NCI-H1694 (cell line): ENCODE measurements at places on chromosomes 2 and 18.

DNA sequence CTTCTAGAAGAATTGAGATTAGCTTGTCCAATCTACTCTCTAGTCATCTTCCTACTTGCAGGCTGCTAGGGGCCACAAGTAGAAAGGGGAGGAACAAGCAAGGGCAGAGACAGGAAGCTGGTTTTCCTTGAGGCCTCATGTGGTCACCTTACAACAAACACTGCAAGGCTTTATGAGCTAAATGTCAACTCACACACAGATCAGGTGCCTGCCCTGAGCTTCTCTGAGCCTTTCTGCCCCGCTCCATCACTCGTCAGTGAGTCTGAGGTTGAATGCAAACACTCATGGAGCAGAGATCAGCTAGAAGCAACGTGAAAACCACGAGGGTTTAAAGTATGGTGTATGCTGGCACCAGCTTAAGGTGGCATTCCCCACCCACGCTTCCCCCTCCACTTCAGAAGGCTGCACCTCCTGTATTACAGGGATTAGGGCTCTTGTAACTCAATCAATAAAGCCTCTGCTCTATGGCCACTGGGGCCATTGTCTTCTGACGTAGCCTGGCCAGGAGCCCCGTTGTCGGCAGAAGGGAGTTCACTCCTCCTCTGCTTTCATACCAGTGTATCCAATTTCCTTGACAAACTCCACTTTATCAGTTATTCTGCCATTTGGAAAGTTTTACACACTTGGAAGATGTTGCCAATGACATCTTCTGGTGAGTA is 5.4 kb upstream of the CRYGC start:
- DNase-seq: no peak

- DNase-seq: no peak
These were observed 243.5 kb upstream of the TMEFF2 start for GRCh38 chr2:192438239-192438638.

GRCh38 chr2:184689638-184690037 is 91.3 kb downstream of the ZNF804A start:
- DNase-seq: no peak

DNA sequence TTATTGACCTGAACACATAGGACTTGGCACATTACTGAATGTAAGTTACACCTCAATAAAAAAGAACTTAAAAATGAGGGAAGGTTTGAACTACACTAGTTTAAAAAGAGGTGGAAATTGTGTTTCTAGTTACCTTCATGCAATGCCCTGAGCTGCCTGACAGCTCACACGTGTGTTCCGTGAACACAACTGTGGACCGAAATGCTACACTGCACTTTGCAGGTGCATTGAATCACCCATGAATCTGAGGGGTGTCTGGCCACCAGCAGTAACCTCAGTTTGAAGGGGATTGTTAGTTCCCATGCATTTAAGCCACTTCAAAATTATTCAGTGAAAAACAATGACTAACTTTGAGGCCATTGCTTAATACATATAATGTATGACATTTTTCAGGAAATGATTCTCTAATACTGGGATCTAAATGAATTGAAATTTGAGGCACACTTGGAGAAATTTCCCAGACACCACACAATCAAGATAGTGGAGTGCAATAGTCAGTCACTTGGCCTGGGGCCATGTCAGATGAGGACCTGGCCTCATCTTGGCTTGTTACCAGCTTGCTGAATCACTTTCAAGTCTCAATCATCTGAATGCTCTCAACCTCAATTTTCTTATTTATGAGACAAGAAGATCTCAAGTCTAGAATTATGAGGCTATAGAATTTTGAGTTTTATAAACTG is 59.3 kb downstream of the MYL12B start:
- DNase-seq: no peak

DNA sequence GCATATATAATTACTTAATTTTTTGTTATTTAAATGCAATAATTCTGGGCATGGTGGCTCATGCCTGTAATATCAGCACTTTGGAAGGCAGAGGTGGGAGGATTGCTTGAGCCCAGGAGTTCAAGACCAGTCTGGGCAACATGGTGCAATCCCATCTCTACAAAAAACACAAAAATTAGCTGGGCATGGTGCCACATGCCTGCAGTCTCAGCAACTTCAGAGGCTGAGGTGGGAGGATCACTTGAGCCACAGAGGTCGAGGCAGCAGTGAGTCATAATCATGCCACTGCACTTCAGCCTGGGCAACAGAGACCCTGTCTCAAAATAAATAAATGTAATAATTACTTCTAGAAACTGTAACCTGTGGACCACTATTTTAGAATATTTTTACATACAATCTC is 21.5 kb upstream of the TMEM87B start:
- no peak for DNase-seq

DNA sequence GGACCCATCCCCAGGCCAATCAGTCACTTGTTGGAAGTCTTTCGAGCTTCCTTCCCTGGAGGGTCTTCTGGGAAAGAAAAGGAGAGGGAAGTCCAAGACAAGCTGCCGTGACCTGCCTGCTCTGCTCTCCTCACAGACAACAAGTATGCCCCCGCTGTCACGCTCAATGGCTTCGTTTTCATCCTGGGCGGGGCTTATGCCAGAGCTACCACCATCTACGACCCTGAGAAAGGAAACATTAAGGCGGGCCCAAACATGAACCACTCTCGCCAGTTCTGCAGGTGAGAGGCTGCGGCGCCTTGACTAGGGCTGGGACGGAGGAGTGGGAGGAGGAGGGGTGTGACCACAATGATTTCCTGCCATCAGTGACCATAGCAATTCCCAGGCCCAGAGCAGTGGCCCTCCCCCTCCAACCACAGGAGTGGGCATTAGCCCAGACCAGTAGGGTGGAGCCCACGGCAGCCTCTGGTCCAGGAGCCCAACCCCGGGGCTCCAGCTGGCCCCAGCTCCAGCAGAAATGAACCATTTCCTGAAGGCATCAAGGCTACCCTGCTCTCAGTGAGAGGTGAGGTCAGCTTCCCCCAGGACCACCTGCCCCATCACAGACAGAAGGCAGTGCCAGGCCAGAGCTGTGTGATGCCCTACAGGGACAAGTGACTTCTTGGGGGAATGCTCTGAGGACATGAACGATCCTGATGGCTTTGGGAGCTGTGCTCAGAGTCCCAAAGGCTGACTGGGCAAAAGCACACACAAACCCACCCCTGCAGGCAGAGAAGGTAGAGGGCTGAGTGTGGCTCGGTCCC is 223.1 kb downstream of the ATAD2B start:
- no peak for DNase-seq

DNA sequence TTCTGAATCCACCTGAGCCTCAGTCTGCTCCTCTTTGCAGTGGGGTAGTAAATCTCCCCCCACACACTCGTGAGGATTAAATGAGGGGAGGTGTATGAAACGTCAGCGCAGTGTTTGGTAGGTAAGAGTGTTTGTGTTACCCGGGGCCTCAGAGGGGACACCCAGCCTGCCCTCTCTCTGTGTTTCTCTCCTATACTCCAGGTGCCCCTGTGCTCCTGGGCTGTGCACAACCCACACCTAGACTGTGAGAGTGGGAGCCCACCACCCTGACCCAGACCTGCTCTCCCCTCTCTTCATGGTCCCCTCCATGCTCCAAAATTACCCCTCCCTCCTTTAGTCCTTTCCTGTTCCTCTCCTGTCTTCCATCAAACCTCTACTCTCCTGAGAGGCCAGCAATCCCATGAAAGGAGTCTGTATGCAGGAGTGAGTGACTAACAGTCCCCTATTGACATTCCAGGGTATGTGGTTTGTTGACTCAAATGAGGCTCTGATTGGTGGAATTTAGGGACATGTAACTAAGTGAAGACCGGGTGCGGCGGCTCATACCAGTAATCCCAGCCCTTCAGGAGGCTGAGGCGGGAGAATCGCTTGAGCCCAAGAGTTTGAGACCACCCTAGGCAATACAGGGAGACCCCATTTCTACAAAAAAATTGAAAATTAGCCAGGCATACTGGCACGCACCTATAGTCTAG is 10.4 kb downstream of the CIB4 start:
- DNase-seq: no peak

- DNase-seq: no peak
These were observed 17.7 kb upstream of the GALNT3 start for GRCh38 chr2:165811592-165812370.

GRCh38 chr18:75161256-75162028 is 47.5 kb downstream of the PTGR3 start:
- DNase-seq: no peak

- DNase-seq: no peak
These were observed 939.5 kb upstream of the FANCL start for GRCh38 chr2:59180621-59181020.

GRCh38 chr2:1972422-1972821 is 228.1 kb upstream of the PXDN start:
- peak; percentile 100 for DNase-seq

GRCh38 chr2:234571620-234572407 is 74.9 kb upstream of the ARL4C start:
- DNase-seq: no peak

DNA sequence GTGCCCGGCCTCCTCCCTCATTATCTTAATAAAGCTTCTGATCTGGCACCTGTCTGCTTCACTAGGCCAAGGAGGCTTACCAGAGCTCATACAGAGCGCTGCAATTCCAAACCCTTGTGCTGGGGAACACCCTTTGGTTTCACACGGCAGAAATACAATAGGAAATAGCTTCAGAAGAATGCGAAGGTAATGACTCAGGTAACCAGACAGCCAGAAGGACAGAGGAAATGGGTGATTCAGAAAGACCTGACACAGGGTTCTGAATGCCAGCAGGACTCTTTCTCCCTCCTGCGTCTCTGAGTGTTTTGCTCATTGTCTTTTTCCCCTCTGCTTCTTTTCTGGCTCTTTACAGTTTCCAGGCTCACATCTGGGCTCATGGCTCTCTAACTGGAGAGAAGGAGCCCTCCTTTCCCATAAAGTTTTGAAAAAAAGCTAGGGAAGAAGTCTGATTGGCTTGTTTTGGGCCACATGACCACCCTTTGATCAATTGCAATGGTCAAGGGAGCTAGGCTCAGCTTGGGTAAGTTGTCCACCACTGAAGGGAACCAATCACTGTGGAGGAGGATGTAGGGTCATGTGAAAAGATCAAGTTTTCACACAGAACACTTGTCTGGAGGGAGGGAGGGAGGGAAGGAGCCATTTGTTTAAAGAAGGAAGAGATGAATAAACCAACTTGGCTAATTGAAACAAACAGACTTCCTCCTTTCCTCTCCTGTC is 90.5 kb upstream of the UPP2 start:
- DNase-seq: no peak

DNA sequence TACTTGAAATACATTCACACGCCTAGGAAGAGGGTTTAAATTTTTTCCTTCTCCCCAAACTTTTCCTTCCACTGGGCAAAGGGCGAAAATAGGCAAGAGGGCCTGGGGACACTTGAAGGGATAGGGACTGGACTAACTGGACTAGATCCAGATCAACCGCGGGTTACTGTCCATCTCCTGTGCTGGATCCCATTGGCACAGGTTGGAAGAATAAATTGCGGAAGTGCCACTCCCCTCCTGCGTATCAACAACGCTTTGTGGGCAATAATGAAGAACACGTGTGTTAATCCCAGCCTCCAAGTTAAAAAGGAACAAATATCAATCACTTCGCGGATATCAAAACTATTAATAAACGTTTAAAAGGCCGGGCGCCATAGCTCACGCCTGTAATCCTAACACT is 1.7 kb upstream of the FZD5 start:
- DNase-seq: no peak

DNA sequence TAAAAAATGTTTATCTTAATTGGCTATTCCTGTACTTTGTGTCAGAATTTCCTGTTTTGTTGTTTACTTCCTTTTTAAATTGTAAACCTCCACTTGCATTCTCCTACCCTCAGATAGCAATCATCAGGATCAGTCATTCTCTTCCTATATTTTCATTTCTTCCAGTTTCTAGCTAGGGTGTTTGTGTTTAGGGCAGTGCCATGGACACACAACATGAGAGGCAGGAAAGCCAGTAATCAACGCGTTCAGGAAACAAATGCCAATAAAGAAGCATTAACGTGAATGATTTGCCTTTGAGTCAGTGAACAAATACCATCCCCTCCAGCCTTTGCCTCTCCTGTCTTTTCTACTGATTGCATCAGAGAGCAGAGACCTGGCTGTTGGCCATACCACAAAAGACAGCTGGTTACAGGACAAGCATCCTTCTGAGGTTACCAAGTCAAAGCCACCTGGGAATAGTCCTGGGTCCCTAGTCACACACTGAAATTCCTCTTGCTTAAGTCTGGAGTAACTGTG is 56.7 kb upstream of the FHL2 start:
- DNase-seq: no peak

DNA sequence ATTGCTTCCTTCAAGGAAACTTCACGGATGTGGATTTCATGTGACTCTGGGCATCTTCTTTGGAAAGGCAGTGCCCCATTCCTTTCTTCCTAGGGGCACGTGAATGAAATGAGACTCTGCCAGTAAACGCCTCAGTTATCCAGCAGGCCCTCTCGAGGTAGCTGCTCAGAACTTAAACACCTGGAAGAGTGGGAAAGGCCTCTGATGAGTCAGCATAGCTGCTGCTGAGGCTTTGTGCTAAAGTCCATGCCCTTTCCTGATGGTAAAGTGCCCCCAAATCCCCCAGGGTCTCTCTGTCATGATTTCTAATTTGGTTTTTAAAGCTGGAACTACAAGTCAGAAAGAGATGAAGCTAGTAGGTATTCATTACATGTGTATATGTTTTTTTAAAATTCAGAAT is 3.8 kb downstream of the SLC1A4 start:
- no peak for DNase-seq

- DNase-seq: no peak
These were observed 10.7 kb upstream of the GYPC start for GRCh38 chr2:126645211-126645618.

DNA sequence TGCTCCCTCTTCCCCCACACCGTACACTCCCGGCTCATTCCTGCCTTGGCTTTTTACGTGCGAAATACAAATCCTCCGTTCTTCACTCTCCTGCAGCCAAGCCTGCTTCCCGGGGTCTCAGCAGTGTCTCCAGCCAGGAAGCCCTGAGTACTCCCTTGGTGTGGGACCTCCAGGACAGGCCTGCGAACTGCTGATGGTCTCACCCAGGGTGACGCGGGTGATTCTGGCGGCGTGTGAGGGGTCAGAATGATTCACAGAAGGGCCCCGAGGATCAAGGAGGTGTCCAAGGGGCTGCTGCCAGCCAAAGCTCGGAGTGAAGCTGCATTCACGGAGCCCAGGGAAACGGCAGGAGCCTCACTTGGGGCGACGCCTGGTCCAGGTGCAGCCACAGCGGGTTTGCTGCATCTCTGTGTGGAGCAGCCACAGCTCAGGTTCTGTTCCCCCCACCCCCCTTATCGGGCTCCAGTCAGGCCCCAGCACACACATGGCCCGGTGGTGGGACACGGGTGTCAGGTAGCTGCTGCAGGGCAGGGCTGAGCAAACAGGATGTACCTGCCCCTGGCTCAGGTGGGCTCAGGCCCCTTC is 337.7 kb upstream of the MYT1L start:
- DNase-seq: no peak

DNA sequence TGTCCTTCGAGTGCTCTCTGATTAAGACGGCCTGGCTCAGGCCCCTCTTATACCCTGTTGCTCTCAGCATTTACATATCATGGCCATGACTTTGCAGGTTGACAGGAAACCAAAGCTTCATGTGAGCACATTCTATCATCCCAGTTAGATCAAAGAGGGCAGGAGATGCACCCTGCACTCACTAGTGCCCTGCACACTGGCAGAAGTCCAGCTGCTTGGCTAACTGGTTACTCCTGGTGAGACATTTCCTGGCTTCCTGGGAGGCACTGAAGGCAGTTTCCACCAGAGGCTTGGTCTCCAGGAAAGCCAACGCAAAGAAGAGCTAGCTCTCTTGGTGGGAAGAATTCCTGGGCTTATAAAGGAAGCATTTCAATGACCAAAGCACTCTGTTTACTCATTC is 66.3 kb downstream of the LIPG start:
- no peak for DNase-seq
